ENCODE measurements at places on chromosomes 1 and 21.

DNA sequence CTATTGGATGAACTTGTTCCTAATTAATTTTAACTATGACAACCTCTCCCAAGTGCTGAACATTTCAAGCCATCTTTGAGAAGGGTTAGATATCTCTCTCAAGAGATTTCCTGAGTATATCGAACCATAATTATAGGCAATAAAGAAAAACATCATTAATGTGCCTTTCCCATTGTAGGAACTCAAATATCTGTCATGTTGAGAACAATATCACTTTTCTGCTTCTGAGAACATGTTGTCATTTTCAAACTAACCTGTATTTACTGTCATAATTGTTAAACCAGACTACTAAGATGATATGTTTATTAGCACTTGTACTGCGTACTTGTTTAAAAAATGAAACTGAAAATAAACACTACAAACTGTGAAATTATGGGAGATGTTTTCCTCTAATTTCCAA lies 4.3 kb downstream of the EPS15 start:
- DNase-seq = no peak

- no peak for DNase-seq
These were observed 137.2 kb downstream of the KCTD3 start for GRCh38 chr1:215704089-215704860.

GRCh38 chr1:78092643-78093042 lies 46.9 kb downstream of the GIPC2 start:
- no peak for DNase-seq

GRCh38 chr1:21875621-21876063 lies 61.5 kb downstream of the HSPG2 start:
- DNase-seq = no peak

DNA sequence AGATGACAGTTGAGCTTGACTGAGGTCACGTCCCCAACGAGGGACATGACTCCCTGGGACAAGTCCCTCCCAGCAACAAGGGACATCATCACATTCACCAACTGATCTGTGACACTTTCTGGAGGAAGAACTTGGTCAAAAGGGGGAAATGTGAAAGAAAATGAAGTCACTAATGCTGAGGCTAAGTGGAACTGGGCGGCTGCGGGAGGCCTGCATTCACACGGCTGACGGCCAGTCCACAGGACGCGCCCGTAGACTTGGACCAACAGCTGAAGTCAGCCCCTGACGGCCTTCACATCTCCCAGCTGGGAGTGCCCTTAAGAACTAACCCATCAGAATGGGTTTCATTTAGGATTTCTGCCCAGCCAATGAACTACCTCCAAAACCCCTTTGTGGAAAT lies 26.6 kb downstream of the POFUT2 start:
- DNase-seq = no peak

DNA sequence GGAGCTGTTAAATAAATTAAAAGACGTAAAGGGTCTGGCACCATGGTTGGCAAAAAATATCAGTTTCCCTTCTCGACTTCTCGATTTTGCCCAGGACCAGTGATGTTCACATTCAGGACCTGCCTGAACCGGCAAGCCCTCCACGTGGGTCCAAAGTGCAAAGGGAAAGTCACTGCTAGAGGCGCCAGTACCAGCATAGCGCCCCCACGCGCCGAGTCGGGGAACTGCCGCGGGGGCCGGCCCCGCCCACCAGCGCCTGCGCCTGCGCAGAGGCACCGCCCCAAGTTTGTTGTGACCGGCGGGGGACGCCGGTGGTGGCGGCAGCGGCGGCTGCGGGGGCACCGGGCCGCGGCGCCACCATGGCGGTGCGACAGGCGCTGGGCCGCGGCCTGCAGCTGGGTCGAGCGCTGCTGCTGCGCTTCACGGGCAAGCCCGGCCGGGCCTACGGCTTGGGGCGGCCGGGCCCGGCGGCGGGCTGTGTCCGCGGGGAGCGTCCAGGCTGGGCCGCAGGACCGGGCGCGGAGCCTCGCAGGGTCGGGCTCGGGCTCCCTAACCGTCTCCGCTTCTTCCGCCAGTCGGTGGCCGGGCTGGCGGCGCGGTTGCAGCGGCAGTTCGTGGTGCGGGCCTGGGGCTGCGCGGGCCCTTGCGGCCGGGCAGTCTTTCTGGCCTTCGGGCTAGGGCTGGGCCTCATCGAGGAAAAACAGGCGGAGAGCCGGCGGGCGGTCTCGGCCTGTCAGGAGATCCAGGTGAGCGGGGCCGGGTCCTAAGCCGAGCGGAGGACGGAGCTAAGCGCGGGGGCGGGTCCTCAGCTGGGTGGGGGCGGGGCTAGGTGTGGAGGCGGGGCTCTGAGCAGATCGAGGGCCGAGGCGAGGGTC lies at the start of gene PINK1:
Gene PINK1, plus strand, starts transcription at position 269 of the 875 bp plus-strand sequence. Its CDS starts 91 bp downstream, at position 360.
- peak; percentile 68 for DNase-seq

- DNase-seq = no peak
These were observed 346.5 kb upstream of the PLD5 start for GRCh38 chr1:242870966-242871365.

DNA sequence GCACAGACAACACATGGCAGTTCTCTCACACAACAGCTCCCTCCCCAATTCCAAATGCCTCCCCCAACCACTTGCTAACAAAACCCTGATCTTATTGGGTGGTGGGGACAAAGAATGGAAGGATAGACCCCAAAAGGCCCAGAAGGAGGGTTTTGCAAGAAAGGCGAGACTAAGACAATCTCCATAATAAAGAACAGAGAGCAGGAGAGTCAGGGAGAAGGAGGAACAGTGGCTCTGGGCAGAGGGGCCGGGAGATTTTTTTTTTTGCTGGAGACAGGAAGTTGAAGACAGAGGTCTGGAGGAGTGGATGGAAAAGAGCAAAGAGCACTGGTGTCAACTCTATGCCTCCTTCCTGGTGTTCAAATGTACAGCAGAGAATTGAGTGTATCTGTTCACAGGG lies 6.5 kb upstream of the C1QA start:
- no peak for DNase-seq

- no peak for DNase-seq
These were observed 41.4 kb upstream of the LRRC8B start for GRCh38 chr1:89483010-89483756.

DNA sequence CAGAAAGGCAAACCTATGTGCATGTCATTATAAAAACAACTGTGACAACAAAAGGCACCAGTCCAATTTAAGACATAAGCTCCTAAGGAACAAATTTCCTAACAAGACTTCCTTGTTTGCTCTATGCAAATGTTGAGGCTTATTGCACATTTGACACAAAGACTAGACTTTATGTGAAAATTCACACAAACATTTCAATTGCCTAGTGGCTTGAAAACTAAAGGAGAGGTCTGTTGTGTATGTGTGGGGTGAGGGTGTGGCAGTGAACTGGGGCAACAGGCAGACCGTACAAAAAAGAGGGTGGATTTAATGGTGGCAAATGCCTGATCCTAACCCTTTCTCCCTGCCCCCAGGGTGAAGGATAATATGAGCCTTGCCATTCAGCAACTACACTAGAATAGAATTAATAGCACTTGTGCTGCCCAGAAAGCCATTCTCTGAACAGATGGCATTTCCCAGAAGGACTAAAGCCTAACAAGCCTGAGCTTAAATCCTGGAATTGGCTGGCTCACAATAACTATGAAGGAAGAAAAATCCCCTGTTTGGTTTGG lies 73.9 kb downstream of the GLUL start:
- no peak for DNase-seq

GRCh38 chr1:47230692-47231300 lies 1.2 kb downstream of the TAL1 start:
- no peak for DNase-seq

GRCh38 chr1:165632491-165632890 lies 1.5 kb downstream of the MGST3 start:
- DNase-seq = no peak

- no peak for DNase-seq
These were observed 105.7 kb downstream of the NME7 start for GRCh38 chr1:169261884-169262283.

GRCh38 chr1:24090736-24091135 lies 21.2 kb downstream of the MYOM3 start:
- no peak for DNase-seq

DNA sequence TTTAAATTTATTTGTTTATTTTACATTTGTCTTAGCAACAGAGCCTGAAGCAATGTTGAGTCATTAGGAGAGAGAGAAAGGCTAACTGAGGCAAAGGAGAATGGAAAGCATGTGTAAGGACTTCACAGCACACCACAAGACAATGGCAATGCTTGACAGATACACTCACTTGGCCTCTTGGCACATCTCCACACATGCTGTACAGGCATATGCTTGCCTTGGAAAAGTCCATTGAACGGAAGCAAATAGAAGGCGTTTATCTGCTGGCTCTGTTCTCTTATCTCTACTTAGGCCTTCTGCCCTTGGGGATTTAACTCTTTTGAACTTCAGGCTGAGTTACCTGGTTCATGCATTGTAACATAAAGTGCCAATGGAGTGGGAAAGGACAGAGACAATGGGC lies 262.2 kb upstream of the POU3F1 start:
- no peak for DNase-seq

GRCh38 chr1:118896416-118896815 lies 91.7 kb downstream of the TBX15 start:
- no peak for DNase-seq

- no peak for DNase-seq
These were observed 72.7 kb downstream of the WDR4 start for GRCh38 chr21:42806509-42807140.

DNA sequence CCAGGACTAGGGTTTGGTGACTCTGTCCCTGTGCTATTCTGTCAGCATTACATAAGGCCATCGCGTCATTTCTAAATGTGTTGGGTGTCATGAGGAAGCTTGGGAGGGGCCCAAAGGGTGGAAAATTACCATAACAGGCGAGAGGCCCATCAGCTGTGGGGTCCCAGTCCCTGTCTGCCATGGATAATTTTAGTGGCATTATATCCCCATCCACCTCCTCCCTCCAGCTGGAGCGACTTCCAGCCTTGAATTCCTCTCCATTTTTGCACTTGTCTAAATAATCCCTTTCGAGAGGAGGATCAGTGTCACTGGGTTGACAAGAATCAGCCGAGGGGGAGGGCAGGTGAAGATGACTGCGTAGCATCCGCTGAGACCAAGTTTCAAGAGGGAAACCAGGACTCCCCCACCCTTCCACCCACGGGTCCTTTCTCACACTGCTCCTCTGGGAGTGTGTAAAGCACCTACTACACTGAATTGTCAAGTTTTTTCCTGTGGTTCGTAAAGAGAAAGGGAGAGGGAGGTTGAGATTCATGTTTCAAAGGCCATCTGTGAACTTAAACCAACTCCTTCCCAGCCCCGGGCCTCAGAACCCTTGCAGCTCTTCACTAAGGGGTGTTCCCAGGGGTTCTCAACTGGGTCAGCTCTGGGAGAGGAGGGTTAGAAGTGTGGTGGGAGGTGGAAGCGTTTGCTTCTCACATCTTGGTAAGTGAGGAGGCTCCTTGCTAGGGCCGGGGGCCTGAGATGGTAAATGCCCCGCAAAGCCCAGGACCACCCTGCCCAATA lies 29.2 kb downstream of the VASH2 start:
- no peak for DNase-seq

- DNase-seq = no peak
These were observed 1.6 kb downstream of the NFIA start for GRCh38 chr1:61083807-61084440.

- no peak for DNase-seq
These were observed 258.1 kb downstream of the SDCCAG8 start for GRCh38 chr1:243513726-243514491.

- DNase-seq = no peak
These were observed 41.5 kb downstream of the SLC66A1 start for GRCh38 chr1:19353596-19353995.

GRCh38 chr1:173473599-173474011 lies 3.5 kb upstream of the PRDX6 start:
- DNase-seq = no peak

Measured in cortex of kidney (tissue), 1 donor.